ENCODE measurements at places on chromosomes 13 and 19. TPM values are rescaled to one million over a fixed set of nuclear protein-coding genes. Genes with fewer than 3 reads are reported as not detected.
A peak's percentile ranks its signal among the peaks of the same experiment; 100 is the strongest.

The ZNF793 gene
- polyA plus RNA-seq: 27.9 TPM

DNA sequence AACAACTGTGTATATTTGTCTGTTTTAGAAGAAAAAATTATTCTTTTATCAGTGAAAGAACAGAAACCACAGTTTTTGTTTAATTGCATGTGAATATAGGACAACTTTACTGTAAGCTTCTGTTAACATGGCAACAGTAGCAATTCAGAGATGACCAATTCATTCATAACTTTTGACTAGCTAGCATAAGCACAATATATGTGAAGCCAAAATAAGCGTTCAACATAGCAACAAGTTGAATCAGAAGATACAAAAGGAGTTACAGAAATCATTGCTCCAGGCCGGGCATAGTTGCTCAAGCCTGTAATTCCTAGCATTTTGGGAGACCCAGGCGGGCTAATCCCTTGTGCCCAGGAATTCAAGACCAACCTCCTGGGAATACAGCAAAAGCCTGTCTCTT is 197.1 kb upstream of the GPC6 start:
- DNase-seq: no peak

DNA sequence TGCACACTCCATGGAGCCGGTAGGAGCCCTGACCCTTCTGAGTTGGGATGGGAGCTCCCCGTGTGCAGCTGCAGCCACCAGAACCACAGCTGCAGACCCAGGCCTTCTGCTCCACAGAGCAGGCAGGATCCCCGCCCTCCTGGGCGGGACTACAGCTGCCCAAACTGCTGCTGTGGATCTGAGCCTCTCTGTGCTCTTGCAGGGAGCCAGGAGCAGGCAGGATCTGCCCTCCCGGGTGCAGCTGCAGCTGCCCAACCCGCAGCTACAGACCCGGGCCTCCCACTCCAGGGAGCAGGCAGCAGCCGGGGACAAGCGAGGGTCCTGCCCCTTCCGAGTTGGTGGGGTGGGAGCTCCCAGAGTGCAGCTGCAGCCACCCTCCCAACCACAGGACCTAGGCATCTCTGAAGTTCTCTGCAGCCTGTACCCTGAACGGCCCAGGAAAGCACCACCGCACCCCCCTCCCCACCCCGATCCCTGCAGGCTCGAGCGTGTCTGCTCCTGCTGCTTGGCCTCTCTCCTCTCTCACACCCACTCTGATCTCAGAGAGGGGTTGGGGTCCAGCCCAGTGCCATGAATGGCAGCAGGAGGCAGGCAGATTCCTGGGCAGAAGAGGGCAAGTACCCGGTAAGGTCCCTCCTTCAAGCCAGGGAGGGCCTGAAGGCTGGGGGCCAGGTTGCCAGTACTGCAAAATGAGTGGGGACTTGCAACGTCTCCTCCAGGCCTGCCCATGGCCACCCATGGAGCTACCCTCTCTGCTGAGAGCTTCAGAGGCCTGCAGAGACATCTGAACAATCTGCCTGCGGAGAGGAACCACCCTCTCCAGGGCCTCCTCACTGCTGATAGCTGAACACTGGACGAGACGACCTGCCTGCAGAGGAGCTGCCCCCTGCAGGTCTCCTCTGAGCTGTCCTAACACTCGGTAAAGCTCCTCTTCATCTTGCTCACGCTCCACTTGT is 16.4 kb upstream of the EMP3 start:
- no peak for DNase-seq

The ZNF471 gene
- polyA plus RNA-seq: 16.2 TPM

The FGF22 gene
- polyA plus RNA-seq: 0.19 TPM

The PSG2 gene
- not detected for polyA plus RNA-seq

DNA sequence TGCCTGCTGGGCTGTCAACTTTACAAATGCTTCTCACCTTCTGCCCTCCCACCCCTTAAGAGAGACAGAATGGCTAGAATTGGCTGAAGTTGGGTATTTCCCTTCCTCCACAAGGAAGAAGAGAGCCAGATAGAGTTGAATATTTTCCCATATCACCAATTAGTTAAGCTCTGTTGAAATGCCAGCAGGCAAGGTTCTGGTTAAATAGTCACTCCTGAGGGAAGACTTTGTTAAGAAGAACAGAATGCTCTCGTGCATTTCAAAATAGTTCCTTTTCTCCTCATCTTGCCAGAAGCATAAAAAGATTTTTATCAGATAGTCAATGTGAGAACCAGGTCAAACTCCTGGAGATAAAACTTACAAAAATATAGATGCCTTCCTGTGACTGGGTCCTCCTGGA is 2857.0 kb upstream of the PCDH20 start:
- DNase-seq: no peak

GRCh38 chr13:69524459-69525150 is 583.0 kb upstream of the ATXN8OS start:
- DNase-seq: no peak

DNA sequence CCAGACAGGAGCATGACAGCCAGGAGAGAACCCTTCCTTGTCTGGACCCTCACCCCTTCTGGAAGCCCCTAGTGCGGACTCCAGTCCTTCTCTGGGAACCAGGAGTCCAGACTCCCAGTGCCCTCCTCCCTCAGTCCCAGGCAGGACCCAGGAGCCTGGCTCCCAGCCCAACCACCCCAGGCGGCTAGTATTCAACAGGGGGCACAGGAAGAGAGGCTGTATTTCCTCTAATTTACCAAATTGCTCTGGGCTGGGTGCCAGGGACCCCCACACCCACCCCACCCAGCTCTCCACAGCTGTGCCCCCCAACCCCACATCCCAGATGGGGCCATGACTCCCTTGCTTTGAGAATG is 3.3 kb downstream of the GRIN2D start:
- DNase-seq: no peak

GRCh38 chr13:99346335-99347042 is 39.3 kb upstream of the GPR183 start:
- no peak for DNase-seq

GRCh38 chr19:49512970-49513745 is 697 bp downstream of the FCGRT start:
- peak; percentile 74 for DNase-seq

The FCAR gene
- polyA plus RNA-seq: 0.35 TPM

- no peak for DNase-seq
These were observed at the start of gene FAM187B for GRCh38 chr19:35228177-35228930. Gene FAM187B (minus strand): TSS chr19:35228739. CDS start chr19:35228680, 59 bp downstream.

The ARHGAP35 gene
- polyA plus RNA-seq: 44.9 TPM

DNA sequence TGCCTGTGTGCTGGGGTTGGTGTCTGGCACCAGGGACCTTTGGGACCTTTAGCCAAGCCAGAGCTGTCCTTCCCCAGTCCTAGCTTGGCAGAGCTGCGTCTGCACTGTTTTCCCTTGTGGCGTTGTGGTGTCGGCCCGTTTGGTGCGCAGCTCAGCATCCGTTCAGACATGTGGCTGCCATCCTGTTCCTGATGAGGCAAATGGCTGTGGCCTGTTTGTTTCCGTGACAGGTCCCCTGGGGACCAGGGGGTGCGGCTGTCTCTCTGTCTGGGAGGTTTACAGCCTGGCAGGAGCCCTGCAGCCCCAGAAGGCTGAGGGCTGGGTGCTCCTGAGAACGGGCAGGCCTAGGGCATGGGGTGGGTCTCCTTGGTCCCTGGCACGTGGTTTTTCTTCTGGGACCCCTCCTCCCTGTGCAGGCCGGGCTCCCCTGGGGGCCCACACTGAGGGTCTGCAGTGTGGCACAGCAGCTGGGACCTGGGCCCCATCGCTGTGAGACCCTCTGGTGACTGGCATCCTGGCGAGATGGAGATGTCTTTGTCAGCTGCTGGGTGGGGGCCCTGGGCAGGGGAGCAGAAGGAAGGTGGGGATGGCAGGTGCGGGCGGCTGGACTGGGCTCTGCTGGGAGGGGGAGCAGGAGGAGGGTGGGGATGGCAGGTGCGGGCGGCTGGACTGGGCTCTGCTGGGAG is 4.0 kb downstream of the SPPL2B start:
- no peak for DNase-seq

DNA sequence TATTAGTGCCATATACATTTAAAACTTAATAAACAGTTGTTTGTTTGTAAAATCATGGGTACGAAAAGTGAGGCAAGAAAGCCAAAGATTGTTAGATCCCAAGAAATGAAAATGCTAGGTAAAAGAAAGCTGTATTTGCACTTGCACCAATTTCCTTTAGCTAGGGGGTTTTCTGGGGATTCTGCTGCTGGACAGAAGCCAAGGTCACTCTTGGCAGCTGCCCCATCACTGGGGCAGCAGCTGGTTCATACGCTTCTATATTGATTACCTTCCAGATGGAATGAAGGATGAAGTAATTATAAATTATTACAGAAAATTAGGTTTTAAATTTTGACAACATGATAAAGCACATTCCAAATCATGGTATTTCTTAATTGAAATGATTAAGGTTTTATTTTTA is 127.4 kb downstream of the SLITRK5 start:
- no peak for DNase-seq

DNA sequence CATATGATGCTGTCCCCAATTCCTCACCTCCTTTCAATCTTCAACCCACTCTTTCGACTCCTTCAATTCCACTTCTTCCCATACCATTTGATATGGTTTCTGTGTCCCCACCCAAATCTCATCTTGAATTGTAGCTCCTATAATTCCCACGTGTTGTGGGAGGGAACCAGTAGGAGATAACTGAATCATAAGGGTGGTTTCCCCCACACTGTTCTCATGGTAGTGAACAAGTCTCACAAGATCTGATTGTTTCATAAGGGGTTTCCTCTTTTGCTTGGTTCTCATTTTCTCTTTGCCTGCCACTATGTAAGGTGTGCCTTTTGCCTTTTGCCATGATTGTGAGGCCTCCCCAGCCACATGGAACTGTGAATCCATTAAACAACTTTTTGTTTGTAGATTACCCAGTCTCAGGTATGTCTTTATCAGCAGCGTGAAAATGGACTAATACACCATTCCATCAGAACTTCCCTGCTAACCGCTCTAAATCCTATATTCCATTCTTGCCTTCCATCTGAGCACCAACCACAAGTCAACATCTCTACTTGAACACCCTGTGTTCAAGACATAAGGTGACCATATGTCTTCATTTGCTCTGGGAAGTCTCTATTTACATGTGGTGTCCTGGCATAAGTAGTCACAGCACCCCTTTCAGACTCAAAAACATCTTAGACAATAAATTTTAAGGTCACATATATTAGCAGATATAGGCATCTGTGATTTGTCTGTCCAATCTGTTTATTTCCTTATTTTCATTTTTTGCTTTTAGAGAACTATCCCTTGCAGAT is 122.9 kb downstream of the TSHZ3 start:
- no peak for DNase-seq

The EFNB2 gene
- polyA plus RNA-seq: 89.7 TPM

The SH2D3A gene
- 5.9 TPM for polyA plus RNA-seq

DNA sequence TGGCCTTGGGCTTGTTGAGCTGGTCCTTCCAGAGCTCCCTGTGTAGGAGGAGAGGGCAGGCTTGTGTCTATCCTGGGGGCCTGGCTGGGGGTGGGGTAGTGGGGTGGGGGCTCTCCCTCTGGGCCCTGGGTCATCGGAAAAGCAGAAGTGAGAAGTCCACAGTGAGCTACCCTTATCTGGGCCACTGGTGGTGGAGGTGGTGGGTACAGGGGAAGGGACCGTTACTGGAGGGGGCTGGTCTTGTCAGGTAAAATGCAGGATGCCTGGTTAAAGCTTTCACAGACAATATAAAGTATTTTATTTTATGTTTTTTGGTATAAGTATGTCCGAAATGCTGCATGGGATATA is 342 bp upstream of the SIGLEC10 start:
- DNase-seq: no peak

The GAPDHS gene
- not detected for polyA plus RNA-seq

DNA sequence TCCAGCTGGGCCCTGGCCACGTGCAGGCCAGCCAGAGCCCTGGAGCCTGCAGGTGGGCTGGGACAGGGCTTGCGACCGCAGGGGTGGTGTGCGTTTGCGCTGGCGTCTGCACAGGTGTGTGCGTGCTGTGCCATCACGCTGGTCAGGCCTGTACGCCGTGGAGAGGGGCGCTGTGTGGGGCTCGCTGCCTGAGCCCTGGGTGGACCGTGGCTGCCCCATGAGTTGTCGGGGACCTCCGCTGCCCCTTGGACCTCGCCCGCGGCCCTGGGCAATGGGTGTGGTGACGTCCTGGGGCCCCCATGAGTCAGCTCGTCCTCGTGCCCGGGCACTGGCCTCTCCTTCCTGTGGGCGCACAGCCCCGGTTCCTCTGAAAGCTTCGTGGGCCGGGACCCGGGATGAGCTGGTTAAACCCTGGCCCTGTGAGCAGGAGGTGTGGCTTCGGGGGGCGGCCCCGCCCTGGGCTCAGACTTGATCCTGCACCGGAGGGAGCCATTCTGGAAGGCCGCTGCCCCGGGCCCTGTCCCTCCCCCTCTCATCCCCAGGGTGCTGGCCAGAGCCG is 6.8 kb downstream of the CSNK1G2 start:
- no peak for DNase-seq

GRCh38 chr19:42290523-42291434 is 11.2 kb upstream of the PRR19 start:
- DNase-seq: no peak

The ADM5 gene
- polyA plus RNA-seq: 1.3 TPM

GRCh38 chr13:60355056-60355455 is 42.0 kb upstream of the TDRD3 start:
- DNase-seq: no peak

DNA sequence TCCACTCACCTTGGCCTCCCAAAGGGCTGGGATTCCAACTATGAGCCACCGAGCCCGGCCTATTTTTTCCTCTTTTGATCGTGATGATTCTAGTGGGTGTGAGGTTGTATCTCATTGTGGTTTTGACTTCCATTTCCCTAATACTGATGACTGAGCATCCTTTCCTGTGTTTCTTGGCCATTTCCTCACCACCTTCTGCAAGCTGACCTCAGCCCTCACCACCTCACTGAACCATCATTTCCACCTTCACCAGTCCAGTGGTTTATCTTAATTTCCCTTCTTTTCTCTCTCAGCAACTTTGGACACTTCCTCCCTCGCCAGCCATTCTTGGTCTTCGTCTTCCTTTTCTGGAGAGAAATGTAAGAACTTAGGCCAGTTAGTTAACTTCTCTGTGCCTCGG is 13.0 kb upstream of the BICRA start:
- no peak for DNase-seq

The TMEM255B gene
- polyA plus RNA-seq: 8.5 TPM

Data from right lung (tissue), 10 donors.